ENCODE measurements at places on chromosomes 3 and 15.

- no peak for DNase-seq
Measured at GRCh38 chr15:46232471-46232870, 597.6 kb downstream of the SQOR start.

- DNase-seq = no peak
Measured at GRCh38 chr3:57152151-57153143, 12.7 kb downstream of the IL17RD start.

DNA sequence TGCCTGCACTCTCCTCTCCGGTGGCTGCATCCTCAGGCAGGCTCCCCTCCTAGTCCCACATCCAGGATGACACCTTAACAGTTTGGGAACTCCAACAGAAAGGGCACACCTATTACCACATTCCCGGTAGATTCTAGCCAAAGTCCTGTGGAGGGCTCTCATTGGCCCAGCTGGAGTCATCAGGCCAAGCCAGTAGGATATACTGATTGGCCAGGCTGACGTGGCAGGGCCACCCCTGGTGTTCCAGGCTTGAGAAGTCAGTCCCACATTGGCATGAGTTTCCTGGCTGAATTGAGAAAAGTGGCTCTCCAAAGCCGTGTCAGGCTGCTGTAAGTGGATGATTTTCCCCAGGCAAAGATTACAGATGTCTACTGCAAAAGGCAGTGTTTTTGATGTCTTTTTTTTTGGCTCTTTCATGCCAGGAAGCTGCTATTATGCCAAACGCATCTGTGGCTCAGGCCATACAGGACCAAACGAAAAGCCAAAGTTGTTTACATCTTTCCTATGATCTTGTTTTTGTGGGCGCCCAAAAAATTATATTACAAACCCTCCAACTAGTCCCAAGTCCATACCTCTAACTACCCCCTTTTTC, 6.6 kb upstream of the BLM start:
- DNase-seq = no peak

GRCh38 chr3:128359846-128360642, 106.6 kb downstream of the DNAJB8 start:
- no peak for DNase-seq

- DNase-seq = no peak
Measured at GRCh38 chr15:41893422-41894250, at the start of gene SPTBN5. Gene SPTBN5 (minus strand): TSS chr15:41894053. CDS start chr15:41893497, 556 bp downstream.

DNA sequence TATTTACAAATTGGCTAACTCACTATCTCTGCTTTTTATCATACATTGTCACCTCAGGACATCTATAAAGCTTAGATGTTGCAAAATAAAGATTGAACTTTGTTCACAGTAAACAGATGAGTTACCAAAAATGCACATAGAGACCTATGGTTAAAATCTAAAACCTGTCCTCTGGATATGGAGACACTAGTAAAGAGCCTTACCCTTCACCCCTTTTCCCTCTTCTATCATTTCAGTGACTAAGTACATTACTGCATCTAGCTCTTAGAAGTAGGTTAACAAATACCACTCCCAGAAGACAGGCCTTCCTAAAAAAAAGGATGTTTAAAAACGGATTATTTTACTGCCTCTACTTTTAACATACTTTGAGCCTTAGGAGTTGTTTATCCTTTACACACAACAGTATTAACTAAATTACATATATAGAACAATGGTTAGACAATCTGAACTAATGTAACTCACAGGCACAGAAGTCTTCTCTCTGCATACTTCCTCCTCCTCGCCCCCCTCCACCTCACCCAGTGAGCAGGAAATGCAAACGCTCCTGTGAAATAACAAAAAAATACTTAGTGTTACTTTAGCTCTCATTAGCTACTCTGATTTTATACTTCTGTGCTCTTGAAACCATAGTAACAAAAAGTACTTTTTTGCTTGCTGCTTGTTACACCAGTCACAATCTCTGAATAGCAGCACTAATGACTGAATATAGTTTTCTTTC, 23.3 kb downstream of the IREB2 start:
- no peak for DNase-seq

- no peak for DNase-seq
Measured at GRCh38 chr3:13013994-13014754, 59.1 kb downstream of the IQSEC1 start.

DNA sequence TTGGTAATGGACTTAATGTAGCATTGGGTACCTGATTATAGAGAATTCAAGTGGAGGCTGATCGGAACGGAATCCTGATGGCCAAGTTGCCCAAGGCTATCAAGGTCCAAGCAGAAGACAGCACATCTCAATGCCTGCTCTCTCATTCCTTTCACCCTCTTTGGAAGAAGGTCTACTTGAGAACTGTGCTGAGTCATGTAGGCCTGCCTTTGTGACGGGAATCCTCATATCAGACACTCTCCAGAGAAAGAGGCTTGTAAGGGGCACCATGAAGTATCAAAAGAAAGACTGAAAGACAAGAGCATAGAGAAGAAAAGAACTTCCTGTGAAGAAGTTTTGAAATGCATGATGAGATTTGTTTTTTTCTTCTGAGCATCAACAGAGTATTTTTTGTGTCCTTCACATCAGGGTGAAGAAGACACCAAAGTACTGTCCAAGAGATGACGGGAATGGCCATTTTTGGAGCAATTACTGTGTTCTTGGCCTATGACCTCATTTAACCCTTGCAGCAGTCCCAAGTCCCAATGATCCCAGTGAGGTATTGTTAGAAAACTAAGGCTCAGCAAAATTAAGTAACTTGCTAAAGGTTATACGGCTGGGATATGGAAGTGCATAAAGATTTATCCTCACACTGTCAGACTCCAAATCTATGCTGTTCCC, 13.2 kb upstream of the LARP6 start:
- no peak for DNase-seq

- no peak for DNase-seq
Measured at GRCh38 chr3:138180375-138181029, 5.8 kb upstream of the DBR1 start.

DNA sequence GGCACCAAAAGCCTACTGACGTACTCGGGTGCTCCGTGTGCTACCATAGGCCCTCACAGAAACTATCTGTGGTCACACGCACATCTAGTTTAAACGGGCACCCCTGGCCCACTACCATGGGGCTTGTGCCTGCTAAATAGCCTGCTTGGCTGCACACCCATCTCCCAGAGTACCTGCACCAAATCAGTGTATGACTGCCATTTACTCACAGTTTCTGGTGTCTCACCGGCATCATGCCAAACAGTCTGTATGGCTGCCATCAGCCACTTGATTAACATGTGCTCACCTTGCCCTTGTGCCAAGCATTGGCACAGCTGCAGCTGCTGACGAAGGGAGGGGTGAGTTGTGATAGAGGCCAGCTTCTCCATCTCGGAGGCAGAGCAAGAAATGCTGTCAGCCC, 232.7 kb downstream of the IGSF11 start:
- no peak for DNase-seq

GRCh38 chr3:188147782-188148181, 6.2 kb upstream of the LPP start:
- DNase-seq = no peak

GRCh38 chr3:116059421-116060096, 385.7 kb downstream of the LSAMP start:
- no peak for DNase-seq

DNA sequence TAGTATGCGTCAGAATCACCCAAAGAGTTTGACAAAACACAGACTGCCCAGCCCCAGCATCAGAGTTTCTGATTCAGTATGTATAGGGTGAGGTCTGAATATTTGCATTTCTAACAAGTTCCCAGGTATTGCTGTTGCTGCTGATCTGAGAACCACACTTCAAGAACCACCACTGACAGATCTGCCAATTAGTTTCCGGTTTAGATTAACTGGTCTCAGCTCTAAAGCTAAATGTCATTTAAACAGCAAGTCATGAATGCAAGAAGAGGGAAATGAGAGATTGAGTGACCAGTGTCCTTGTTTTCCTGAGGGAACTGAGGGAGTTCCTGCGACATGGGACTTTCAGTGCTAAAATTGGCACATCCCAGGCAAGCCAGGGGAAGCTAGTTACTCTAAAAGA, 305.0 kb downstream of the ZNF385D start:
- no peak for DNase-seq

DNA sequence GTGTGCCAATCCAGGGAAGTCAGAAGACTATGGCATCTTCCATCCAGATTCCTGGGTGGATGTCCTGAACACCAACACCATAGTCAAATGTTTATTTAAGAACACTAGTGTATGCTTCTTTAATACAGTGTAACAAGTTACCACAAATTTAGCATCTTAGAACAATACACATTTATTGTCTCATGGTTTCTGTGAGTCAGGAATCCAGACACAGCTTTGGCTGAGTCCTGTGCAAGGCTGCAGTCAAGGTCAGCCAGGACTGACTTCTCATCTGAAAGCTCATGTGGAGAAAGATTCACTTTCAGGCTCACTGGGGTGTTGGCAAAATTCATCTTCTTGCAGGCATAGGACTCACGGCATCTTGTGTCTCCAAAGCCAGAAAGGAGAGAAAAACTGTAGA, 143.4 kb downstream of the ANXA2 start:
- DNase-seq = no peak

- no peak for DNase-seq
Measured at GRCh38 chr3:196645897-196646665, 6.6 kb downstream of the NRROS start.

- DNase-seq = no peak
Measured at GRCh38 chr15:61051569-61052031, 177.5 kb downstream of the RORA start.

- DNase-seq = no peak
Measured at GRCh38 chr15:78360958-78361718, 21.0 kb downstream of the CRABP1 start.

GRCh38 chr3:183360971-183361624, 67.3 kb downstream of the MCF2L2 start:
- DNase-seq = no peak

DNA sequence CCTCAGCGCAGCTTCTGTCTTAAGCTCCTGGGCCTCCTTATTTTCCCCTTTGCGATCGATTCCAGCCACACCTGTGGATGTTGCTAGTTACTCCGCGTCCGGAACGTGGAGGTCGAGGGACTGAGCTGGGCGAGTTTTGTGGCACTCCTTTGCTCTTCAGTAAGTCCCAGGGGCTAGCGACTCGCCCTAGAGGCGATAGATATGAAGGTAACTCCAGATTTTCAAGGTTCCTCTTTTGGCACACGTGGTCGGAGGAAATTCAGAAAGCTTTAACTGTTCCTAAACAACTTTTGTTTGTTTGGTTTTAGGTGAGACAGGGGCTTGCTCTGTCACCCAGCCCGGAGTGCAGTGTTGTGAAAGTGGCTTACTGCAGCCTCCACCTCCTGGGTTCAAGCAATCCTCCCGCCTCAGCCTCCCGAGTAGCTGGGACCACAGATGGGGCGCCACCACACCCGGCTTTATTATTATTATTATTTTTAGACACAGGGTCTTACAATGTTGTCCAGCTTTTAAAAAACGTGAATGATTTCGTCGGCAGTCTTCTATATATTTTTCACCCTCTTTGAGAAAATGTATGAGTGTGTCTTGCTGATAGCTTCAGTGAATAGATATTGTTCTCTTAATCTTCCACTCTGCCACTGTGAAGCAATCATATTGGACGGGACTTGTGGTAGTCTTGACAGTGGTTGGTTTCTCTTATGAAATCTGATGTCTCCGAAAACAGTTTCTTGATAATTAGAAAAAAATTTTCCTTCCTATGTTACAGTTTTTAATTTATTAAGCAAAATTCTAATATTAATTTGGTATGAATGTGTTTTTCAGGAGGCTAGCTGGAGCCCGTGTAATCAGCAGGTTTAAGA, 785 bp downstream of the MFSD1 start:
- DNase-seq = no peak

- DNase-seq = no peak
Measured at GRCh38 chr3:117285737-117286136, 576.2 kb downstream of the TUSC7 start.

DNA sequence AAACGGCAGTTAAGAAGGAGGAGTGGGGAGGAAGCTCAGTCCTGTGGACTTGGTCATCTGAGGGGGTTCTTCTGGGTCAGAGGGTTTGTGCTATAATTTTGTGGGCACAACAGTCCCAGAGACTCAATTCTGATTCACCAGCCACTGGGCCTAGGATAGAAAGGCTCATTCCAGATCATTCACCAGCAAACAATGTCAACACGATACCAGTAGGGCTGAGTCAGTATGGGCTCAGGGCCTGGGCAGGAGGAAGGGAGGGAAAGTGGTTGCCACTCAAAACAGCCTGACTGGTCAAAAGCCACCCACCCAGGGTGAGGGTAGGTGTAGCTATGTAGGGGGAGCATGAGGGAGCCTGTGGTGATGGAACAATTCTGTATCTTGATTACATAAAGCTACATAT, 86.9 kb upstream of the MEX3B start:
- DNase-seq = no peak

GRCh38 chr3:102020735-102021134, 171.4 kb downstream of the NFKBIZ start:
- DNase-seq = no peak

GRCh38 chr3:78153973-78154372, 1114.1 kb downstream of the ROBO2 start:
- DNase-seq = no peak

DNA sequence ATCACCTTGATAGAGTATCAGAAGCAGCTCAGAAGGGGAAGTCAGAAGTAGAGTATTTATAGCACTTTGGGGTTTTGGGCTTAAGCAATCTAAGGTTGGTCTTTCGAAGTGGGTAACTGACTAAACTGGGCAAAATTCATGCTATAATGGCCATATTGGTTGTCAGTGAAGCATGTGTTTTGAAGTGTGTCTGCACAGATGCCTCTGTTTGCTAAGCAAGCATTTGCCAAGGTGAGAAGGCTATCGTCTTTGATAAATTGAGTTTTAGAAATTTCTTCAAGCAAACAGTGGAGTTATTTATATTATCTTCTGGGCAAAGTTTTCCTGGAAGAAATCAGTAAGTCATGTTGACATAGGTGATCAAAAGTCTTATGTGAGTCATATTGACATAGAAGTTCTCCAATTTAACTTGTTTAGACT, 412.8 kb upstream of the TGFBR2 start:
- DNase-seq = no peak

DNA sequence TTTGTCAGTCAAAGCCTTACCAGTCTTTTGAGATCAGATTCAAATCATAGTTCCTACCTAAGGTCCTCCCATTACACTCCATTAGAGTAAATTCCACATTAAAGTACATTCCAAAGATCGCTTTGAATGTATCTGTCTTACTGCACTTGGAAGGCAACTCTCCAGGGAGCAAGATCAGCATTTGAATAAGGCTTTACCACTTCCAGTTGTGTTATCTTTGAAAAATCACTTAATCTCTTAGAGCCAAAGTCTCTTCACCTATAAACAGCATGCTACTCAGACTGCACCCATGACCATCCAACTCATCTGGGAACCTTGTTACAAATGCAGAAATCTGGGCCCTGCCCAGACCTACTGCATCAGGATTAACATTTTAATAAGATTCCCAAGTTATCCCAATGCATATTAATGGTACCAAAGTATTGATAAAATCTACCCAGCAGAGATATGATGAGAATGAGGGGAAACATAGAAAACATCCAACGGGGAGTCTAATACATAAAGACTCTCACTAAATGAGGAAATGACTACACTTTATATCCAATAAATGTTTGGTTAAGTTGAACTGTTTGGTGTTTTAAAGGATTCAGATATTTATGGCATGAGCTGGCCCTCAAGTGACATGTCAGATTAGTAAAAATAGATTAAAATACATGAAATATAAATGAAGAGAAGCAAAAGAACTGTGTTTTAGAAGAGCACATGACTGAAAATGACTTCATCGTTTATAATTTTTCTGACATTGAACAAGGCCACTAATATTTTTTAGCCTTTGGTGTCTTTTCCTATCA, 75.9 kb downstream of the TNIK start:
- DNase-seq = no peak
